ENCODE measurements at places on chromosomes 7 and 10.

DNA sequence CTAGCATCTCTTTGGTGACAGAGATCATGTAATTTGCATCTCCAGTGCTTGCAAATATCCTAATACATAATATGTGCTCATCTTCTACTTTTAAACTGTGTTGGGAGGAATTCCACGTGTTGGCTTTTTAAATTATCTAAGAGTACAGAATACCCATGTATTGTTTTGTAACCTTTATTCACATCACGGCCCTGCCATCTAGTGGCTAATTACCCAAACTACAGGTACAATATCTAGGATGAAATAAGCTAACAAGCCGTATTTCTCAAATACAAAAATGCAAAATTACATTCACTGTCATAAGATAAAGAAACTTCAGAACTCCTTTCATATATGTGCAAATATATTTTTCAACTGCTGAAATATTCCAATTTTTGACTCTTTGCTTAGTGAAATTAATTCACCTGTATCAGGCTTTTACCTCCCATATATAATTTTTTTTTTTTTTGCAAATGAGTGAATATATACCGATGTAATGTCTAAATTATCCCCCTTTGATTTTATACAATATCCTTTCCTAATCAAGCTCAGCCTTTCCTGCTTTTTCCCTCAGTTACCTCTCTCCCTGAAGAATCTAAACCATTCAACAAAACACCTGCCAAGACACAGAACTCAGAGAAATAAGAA lies 30.3 kb upstream of the LSM8 start:
- DNase-seq: peak; percentile 8

DNA sequence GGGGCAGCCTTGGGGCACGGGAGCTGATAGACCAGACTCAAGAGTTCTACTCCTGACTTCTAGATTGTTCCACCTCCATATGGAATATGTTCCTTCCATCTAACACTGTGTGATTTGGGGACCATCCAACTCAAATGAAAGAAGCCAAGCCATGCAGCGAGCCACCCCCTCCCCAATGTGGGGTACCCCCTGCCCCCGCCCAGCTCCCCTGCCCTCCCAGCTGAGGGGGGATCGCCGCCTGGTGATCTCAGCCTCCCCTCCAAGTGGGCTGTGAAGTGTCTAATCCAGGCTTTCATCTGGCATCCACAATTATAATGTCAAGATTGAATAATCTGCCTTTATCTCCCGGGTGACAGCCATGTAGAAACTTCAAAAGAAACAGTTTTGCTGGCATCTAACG lies 246.1 kb downstream of the RPS24 start:
- no peak for DNase-seq

- no peak for DNase-seq
Observed at GRCh38 chr10:97570146-97570788, 2.3 kb upstream of the ANKRD2 start.

- no peak for DNase-seq
Observed at GRCh38 chr10:129745186-129745750, 218.8 kb downstream of the EBF3 start.

DNA sequence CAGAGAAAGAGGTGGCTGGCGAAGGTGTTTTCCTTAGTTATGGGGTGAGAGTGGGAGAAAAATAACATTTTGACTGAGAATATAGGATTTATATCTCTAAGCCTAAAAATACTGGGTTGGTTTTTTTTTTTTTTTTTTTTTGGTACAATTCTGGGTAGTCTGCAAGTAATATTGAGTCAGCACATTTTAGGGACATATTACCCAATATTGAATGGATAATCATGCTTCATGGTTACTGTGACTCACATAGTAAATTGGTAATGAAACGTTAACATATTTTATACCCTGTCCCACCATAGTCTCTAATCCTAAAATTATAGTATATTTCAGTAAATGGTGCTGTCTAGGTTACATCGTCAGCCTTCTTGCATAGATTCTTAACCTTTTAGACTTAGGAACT lies 91.4 kb downstream of the TPST1 start:
- no peak for DNase-seq

DNA sequence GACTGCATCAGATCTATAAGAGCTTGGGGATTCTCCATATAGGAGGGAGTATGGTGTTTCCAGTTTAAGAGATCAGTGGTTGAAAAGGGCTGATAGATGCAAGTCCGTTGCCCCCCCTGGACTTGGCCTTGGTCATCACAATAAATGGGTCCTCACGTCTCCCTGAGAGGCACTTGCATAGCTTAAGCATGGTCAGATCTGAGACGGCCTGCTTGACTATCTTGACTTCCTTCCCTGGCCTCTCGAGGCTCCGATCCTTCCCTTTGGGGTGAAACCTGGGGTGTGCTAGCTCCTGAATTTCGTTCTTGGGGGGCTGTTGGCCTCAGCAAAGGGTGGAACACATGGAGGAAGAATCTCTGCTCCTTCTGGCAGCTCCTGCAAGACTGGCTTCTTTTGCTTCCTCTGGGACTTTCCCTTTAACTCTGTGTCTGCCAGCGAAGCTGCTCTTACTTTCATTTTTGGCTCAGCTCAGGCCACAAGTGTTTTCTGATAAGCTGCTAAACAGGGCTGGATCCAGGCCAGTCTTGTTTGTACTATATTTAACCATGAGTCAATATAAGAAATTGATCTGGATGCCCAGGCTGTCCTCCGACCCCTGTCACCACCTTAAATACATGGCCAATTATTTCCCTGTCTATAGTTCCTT lies 11.2 kb upstream of the ZNF485 start:
- no peak for DNase-seq

DNA sequence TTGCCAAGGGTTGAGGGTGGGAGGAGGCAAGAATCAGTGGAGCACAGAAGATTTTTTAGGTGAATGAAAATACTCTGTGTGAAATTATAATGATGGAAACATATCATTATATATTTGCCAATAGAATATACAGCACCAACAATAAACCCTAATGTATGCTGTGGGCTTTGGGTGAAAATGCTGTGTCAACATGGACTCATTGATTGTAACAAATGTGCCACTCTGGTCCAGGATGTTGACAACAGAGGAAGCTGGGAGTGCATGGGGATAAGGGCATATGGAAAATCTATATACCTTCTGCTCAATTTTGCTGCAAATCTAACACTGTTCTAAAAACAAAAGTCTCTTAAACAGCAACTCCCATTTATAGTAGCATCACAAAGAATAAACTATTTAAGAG lies 114.3 kb downstream of the LYZL1 start:
- DNase-seq: no peak

- no peak for DNase-seq
Observed at GRCh38 chr7:100432621-100433275, 3.1 kb downstream of the MEPCE start.

- no peak for DNase-seq
Observed at GRCh38 chr7:10707519-10707918, 266.2 kb upstream of the PHF14 start.

DNA sequence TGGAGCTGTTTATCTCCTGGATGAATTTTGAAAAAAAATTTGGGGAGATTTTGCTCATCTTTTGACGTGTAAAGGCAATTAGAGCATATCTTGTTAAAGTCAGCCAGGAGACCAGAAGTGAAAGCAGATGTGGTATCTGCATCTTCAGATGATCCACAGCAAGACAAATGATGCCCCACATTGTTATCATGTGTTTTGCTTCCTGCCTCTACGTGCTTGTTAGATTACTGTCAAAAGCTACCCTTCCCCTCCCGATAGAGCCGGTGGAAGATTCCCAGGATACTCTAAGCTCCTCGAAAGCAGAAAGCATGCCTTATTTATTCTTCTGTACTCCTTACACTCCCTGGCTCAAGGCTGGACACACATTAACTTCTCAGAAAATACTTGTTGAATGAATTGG lies 12.9 kb downstream of the COL17A1 start:
- DNase-seq: no peak

DNA sequence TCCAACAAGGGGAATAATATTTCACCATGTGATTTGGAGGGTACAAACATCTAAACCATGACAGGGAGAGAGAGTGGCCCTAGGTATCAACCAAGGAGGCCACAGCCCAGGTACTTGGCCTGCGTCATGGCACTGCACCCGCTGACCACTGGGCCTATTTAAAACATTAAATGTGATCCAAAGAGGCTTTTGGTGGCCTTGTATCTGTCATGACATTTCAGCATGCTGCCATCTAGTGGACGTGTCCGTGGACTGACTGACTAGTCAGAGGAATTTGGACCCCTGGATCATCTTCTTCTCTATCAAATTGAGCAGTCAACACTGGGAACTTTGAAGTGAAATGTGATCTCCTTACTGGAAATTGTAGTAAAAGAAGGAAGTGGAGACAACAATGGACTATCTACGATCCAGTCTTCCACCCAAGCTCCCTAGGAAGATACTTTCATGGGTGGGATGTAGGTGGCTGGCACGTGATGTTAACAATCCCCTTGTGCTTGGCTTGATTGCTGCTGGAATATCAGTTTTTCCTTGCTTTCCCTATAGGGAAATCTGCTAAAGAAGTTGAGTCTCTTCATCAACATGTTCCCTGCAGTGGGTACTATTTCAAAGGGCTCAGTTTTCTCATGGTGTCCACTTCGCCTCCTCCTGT lies 24.6 kb upstream of the ITGA8 start:
- DNase-seq: peak; percentile 8

GRCh38 chr7:22400150-22400814 lies 43.3 kb upstream of the RAPGEF5 start:
- no peak for DNase-seq

- DNase-seq: no peak
Observed at GRCh38 chr10:113038183-113038582, 88.1 kb downstream of the TCF7L2 start.

DNA sequence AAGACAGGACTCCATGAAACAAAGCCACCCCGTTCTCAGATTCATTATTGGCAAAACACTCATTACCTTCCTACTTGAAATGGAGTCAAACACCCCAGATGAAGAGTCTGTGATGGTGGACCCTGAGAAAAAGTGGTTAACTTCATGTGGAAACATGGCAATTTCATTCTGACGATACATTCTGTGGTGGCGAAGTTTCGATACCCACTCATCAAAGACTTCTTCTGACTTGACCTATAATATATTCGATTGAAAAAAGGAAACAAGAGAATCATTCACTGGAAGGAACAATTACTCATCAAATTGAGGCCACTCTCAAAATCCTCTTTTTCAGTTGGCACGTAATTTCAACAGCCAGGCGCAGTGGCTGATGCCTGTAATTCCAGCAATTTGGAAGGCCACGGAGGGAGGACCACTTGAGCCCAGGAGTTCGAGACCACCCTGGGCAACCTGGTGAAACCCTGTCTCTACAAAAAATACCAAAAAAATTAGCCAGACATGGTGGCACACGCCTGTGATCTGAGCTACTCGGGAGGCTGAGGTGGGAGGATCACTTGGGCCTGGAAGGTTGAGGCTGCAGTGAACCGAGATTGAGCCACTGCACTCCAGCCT lies 108.8 kb upstream of the GSDME start:
- no peak for DNase-seq

DNA sequence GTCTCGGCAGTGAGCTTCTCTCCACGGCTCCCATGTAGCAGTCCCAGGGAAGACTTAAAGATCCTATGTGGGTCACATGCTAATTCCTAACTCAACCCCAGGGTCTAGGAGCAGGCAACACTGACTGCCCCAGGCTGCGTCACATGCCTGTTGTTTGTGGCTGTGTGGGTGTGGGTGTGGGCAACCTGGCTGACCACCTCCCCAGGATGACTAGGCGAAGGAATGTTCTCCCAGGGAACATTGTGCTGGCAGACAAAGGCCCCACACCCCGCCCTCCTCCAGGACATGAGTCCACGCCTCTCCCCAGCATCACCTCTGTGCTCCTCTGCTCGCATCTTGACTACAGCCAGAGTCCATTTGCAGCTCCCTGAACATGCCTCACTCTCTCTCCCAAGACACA lies 30.3 kb downstream of the SLC29A3 start:
- DNase-seq: no peak

DNA sequence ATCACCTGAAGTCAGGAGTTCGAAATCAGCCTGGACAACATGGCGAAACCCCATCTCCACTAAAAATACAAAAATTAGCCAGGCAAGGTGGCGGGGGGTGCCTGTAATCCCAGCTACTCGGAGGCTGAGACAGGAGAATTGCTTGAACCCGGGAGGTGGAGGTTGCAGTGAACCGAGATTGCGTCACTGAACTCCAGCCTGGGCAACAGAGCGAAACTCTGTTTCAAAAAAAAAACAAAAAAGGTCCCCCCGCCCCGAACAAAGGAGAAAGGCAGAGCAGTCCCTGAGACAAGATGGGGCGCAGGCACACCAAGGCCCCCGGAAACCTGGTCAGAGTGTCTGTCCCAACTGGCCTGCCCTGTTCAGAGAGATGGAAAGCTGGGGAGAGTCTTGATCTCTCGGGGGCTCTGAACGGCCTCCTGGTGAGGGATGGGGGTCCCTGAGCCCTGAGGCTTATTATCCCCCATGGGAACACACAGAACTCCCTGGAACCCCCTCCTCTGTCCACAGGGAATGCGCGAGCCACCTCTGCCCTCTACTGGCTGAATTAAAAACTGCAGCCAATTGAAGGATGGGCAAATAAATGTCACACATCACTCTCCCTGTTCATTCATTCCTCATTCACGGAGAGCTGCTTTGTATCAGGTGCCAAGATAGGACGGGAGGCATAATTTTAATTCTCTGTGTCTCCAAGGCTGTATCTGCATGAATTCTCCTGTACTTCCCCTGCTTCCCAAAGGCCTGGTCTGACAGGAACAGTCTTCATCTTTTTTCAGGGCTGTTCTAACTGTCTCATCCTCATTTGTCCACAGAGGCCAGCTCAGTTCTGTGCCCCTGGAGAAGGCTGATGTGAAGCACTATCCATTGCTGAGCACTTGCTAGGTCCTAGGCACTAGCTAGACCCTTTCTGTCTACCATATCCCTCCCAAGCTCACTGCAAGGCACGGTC lies 28.9 kb downstream of the MAT1A start:
- DNase-seq: peak; percentile 21

DNA sequence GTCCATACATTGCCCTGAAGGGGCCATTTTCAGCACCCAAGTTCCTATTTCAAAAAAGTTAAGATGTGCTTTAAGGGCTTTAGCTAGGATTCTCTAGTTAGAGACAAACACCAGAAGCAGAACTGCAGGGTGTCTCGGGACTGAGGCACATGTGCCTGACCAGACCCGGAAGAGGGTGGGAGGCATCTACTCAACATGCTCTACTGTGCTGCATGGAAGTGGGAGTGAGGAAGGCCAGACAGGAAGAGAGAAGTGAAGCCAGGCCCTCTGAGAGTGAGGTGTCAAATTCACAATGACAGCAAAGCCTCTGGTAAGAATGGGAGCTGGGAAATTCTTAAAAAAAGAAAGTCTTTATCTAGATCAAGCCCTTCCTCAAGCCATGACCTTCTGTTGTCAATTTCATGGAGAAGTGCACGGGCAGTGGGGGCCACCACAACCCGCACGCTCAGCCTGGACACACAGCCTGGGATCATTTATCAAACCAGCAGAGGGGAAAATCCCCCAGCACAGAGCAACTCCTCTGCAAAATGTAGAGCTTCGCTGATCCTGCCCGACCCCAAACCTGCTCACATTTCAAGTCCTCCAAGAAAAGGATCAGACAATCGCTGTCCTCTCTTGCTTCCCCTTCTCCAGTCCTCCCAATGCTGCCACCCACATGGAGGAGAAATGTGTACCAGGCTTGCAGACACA lies 38.7 kb downstream of the PLXNA4 start:
- DNase-seq: no peak

DNA sequence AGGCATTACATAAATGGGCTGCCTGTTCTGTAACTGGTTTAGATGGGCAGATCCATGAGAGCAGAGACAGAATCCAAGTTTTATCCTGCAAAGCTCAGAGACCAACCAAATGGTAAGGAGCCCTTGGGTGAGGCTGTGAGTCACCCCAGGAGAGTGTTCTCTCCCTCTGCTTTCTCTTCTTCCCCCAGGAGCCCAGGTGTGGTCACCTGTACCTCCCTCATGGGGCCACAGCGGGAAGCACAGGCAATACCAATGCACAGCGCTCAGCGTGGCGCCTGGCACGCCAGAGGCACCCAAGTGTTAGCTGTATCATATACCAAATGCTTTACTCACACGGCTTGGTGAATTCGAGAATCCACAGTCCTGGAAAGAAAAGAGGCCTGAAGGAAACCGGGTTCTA lies 39.4 kb downstream of the CTBP2 start:
- DNase-seq: no peak

Measured in effector CD4-positive, alpha-beta T cell (primary cell).